Coronary artery (tissue), 2 donors: ENCODE measurements at places on chromosomes 16 and 17.

- no peak for DNase-seq
Measured at GRCh38 chr17:59353936-59354755, 22.7 kb downstream of the YPEL2 start.

GRCh38 chr16:55746081-55746480 lies 86.8 kb downstream of the CES1 start:
- DNase-seq = peak; percentile 40

DNA sequence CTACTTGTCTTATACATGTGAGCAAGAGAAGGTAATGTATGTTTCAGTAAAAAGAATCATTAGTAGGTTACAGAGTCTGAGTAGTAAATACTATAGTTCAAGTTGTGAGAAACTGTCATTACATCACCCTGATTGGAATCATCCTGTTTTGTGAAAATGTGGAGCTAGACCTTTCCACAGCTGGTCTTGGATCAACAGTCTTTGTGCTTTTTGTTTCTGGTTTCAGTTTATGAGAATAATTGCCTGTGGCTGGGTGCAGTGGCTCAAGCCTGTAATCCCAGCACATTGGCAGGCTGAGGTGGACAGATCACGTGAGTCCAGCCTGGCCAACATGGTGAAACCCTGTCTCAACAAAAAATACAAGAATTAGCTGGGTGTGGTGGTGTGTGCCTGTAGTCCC lies 19.7 kb upstream of the SHISA9 start:
- no peak for DNase-seq

DNA sequence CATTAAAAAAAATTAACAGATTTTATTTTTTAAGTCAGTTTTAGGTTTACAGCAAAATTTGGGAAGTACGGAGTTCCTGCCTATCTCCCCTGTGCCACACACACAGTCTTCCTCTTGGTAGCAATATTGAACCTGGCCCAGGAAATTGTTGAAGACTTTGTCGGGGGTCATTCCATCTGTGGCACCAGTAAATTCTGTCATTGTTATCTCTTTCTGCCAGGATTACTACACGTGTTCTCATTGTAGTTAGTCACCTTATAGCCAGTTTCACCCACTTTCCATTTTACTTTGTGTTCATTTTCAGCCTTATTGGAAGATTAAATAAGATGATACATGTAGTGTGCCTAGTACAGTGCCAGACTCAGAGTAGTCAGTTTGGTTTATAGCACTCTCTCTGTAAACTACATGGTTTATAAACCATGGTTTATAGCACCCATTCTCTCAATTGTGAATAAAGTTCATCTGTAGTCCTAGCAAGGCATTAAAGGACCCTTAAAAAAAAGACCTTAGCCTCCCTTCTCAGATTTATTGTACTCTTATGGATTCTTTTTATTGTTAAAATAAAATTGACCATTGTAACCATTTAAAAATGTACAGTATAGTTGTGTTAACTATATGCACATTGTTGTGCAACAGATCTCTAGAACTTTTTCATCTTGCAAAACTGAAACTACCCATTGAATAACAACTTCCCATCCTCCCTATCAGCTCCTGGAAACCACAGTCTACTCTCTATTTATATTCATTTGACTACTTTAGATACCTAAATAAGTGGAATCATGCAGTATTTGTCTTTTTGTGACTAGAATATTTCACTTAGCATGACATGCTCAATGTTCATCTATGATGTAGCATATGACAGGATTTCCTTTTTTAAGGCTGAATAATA lies 36.1 kb downstream of the NLK start:
- DNase-seq = no peak

- no peak for DNase-seq
Measured at GRCh38 chr17:43946781-43947180, 4.5 kb upstream of the PPY start.

DNA sequence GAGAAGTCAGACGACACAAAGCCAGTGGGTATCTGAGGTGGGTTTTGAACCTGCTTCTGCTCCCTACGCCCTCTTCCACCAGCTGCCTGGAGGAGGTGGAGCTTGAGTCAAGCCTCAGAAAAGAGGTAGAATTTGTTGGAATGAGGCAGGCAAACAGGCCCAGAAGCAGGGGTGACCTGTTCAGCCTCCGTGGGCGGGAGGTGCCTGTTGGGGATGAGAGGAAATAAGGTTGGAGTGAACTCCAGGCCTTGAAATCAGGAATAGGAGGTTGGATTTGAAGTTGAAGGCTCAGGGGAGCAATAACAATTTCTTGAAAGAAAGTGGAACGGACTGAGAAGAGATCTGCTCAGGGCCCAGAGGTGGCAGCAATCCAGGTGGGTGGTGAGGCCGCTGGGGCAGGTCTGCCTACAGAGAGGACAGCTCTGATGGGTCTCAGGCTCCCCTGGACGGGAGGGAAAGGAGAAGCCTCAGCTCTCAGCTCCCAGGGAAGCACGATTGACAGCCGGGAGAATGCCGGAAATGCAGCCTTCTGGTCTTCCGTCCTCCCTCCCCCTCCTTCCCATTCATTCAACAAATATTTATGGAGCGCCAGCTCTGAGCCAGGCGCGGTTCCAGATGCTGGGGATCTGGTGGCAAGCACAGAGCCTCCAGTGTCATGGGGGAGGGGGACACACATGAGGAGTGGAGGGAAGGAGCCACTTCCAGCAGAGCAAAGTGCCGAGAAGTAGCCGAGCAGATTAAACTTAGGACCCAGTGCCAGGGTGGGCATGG lies 61.9 kb upstream of the CIBAR2 start:
- no peak for DNase-seq

DNA sequence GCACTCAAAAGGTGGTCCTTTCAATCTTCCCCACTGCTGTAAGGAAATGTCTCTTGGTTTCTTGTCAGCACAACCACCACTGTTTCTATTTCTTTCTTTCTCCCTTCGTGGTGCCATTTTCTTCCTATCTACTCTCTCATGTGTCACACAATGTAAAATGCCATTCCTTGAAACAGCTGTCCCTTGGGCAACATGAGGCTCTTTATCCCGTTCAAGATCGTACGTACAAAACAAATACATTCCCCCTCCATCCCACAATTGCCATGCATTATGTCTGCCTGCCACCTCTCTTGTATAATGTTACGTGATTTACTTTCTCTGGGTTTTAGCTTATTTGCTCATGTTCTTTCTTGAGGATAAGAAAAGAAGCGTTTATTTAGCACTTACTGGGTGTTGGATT lies 410.6 kb downstream of the HS3ST4 start:
- no peak for DNase-seq

DNA sequence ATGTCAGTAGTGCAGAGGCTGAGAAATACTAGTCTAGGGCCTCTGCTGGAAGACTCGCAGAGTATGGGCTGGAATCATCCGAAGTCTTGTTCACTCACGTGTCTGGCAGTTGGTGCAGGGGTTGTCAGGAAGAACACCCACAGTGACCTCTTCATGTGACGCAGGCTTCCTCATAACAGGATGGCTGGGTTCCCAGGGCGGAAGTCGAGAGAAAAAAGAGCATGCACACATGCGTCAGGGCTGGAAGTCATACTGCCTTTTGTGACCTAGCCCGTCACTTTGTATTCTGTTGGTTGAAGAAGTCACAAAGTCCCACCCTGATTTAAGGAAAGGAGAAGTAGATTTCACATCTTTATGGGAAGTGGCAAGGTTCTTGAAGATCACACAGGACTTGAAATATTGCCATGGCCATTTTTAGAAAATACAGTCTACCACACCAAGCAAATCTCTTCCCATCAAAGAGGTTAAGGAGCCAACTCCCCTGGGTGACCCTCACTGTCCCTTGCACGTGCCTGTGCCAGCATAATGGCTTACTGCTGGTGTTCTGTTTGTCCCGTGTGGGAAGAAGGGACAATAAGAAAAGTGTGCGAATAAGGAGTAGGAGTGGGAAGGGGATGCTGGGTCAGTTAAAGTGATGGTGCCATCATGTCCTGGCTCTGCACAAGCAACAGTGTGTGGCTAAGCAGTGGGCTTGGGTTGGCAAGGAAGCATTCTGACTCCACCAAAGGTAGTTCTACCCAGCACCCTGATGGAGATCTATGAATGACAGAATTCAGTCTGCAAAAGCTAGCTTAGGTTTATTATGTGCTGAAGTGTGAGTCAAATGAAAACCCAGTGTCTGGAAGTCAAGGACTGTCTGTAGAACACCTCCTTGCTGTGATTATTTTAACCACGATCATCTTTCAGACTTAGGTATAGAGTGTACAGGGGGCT lies 28.1 kb downstream of the HEATR3 start:
- DNase-seq = no peak

DNA sequence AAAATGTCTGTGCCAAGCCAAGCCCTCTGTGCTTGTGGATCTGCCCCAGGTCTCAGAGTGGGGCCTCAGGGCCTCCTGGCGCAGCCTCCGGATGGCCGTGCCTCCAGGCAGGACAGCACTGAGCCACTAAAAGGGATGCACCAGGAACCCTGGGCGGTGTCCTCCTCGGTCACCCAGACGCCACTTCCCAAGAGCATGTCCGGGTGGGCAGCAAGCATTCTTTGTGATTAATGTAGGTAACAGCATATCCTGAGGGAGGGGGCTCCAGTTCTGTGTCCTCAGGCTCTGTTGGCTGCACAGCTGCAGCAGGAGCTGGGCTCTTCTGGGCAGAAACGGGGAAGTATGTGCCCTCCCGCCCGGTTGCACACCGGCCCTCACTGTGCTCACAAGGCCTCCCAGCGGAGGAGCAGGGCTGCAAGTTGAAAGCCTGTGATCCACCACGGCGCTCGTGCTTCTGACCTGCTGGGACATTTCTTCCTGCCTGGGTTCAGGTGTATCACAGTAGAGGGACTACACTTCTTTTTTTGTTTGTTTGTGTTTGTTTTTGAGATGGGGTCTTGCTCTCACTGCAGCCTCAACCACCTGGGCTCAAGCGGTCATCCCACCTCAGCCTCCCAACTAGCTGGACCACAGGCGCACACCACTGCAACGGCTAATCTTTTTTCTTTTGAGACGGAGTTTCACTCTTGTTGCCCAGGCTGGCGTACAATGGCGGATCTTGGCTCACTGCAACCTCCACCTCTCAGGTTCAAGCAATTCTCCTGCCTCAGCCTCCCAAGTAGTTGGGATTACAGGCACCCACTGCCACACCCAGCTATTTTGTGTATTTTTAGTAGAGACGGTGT lies 37.9 kb upstream of the CHMP6 start:
- no peak for DNase-seq
